Activated naive CD4-positive, alpha-beta T cell treated with anti-CD3 and anti-CD28 coated beads for 36 hours (primary cell): ENCODE measurements at places on chromosomes 1 and 21.

- DNase-seq, result no peak
Measured at GRCh38 chr1:20150969-20151368, 11.8 kb downstream of the PLA2G2F start.

GRCh38 chr1:23524716-23525401, 6.2 kb downstream of the E2F2 start:
- peak; percentile 45 for DNase-seq

- DNase-seq, result no peak
Measured at GRCh38 chr1:30318864-30319718, 404.3 kb downstream of the MATN1 start.

- no peak for DNase-seq
Measured at GRCh38 chr1:33039840-33040239, 3.2 kb upstream of the AK2 start.

- no peak for DNase-seq
Measured at GRCh38 chr1:167645140-167645541, 15.1 kb downstream of the RCSD1 start.

DNA sequence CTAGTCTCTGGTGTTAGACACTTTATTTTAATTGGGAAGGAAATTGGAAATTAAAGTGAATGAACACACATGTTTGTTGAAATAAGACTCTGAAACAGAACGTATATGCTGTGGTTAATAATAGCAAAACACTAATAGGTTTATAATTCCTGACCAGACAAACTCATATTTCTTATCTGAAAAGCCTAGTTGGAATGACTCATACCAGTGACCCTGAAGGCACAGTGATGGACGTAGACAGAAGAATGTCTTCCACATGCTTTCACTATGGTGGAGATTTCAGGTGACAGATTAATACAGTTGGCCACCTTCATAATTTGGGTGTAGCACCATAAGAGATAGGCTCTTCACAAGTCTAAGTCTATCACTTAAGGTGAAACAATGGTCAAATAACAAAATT, 83.0 kb upstream of the COL11A1 start:
- no peak for DNase-seq

DNA sequence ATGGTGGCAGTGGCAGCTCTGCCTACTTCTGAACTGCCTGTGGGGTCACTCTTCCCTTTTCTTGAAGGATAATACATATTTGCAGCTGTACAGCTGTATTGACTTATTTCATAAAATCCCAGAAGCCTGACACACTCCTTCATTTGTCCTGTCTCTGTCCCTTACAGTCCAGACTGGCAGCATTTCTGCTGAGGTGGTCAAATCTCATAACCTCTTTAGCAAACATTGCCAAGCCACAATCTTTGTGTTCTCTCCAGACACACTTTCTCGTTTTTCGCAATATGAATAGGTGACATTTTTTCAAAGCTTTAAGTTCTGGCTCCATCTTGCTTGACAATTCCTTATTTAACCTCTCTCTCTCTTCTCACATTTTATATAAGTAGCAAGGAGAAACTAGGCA, 15.2 kb downstream of the LY9 start:
- no peak for DNase-seq

- DNase-seq, result no peak
Measured at GRCh38 chr1:193060115-193060403, 647 bp downstream of the RO60 start.

GRCh38 chr1:30449003-30449402, 274.4 kb downstream of the MATN1 start:
- DNase-seq, result no peak

GRCh38 chr1:204258213-204259115, 44.7 kb upstream of the GOLT1A start:
- peak; percentile 62 for DNase-seq

DNA sequence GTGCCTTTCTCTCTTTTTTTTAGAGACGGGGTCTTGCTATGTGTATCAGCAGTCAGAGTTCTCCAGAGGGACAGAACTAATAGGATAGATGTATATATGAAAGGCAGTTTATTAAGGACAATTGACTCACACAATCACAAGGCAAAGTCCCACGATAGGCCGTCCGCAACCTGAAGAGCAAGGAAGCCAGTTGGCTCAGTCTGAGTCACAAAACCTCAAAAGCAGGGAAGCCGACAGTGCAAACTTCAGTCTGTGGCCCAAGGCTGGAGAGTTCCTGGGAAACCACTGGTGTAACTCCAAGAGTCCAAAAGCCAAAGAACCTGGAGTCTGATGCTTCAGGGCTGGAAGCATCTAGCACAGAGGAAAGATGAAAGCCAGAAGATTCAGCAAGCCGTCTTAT, 16.3 kb upstream of the H3-3A start:
- DNase-seq, result no peak

- DNase-seq, result no peak
Measured at GRCh38 chr21:31287201-31287600, 56.9 kb downstream of the TIAM1 start.

GRCh38 chr21:16159971-16160350, 430.2 kb downstream of the USP25 start:
- DNase-seq, result no peak

- no peak for DNase-seq
Measured at GRCh38 chr1:239636347-239636746, 250.0 kb downstream of the CHRM3 start.

DNA sequence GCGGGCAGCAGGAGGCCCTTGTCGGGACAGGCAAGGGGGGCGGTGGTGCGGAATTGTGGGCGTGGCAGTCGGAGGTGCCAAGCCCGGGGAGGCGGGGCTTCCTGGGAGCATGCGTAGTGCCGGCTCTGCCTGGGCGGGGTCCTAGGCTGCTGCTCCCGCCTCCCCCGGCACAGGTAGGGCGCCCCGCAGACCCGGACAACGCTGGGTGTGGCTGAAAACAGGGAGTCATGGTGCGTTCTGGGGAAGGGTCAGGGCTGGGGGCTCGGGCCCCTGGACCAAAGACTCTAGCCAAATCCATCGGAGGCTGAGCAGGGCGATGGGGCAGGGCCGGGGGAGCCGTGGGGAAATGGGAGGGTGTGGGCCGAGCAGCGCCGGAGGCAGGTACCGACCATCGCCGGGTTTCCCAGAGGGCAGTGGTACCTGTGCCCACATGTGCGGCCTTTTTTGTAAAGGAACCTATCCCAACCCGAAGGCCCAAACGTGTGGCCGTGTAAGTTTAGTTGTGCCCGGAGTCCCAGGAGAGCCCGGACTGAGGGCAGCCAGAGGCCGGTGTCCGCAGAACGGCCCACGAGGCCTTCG, 231.9 kb downstream of the SDCCAG8 start:
- no peak for DNase-seq

DNA sequence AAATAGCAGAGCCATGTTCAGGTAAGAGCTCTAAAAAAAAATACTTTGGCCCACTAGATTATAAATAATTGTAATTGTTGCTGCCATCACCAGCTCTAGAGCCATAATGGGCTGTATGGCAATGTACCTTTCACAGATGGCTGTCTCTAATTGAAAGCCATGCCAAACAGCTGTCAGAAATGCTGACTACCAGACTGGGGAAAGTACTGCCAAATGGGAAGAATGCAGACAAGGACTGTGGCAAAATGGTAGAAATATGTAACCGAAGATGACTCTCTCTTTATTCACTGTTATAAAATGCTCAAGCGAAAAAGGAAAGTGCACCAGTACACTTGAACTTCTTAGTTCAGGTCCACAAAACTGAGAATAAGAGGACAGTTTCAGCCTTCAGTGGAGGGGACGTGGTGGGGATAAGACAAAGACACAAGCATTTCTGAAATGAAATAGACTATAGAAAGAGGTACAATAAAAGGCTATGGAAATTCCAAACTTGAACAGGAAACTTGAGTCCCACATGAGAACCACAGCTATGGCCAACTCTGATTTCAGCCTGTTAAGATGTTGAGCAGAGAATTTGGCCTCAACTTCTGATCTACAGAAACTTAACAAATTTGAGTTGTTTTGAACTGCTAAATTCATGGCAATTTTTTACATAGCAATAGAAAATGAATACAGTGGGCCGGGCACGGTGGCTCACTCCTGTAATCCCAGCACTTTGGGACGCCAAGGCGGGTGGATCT, 46.5 kb upstream of the LPGAT1 start:
- no peak for DNase-seq

DNA sequence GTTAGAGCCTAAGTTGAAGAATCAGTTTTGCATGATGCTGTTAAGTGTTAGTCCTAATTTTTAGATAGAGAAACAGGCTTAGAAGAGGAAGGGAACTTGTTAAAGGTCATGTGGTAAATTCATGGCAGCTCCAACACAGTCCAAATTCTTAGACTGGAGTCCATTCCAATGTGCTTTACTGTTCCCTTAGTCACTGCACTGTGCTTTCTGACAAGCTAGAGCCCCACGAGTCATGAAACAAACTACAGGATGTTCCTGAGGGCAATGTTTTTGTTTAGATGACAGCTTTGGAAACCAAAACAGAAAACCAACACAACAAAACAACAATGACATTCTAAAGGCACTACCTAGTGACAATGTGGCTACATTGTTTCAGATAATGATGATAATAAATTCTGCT, 23.1 kb upstream of the RGS4 start:
- no peak for DNase-seq
